ENCODE measurements at places on chromosomes 2 and 18. TPM values are rescaled to one million over a fixed set of nuclear protein-coding genes. Genes with fewer than 3 reads are reported as not detected.

DNA sequence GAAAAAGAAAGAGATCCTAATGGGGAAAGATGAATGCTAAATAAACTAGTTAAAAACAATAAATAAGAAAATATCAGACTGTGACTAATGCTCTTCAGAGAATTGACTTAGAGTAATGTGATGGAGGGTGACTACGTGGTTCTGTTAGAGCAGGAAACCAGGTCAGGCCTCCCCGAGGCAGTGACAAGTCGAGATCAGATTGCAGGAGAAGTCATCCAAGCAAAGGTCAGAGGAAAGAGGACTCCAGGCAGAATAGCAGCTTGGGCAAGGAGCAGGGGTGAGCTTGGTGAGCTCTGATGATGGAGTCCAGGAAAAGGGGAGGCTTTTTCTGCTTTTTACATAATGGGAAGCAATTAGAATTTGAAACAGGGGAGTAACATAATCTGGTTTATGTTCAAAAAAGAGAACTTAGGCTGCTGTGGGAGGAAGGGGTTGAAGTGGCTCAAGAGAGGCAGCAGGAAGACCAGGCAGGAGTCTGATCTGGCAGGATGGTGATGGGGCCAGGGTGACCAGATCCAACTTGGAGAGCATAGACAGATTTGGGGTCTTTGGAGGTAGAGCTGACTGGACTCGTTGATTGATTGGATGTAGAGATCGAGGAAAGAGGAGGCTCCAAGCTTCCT, 27.3 kb upstream of the ITGB6 start:
- no peak for DNase-seq

REG3A gene
- total RNA-seq = not detected

PDE6D gene
- total RNA-seq = 17.5 TPM

- DNase-seq = no peak
Observed at GRCh38 chr18:77108001-77108692, 24.4 kb downstream of the MBP start.

DNA sequence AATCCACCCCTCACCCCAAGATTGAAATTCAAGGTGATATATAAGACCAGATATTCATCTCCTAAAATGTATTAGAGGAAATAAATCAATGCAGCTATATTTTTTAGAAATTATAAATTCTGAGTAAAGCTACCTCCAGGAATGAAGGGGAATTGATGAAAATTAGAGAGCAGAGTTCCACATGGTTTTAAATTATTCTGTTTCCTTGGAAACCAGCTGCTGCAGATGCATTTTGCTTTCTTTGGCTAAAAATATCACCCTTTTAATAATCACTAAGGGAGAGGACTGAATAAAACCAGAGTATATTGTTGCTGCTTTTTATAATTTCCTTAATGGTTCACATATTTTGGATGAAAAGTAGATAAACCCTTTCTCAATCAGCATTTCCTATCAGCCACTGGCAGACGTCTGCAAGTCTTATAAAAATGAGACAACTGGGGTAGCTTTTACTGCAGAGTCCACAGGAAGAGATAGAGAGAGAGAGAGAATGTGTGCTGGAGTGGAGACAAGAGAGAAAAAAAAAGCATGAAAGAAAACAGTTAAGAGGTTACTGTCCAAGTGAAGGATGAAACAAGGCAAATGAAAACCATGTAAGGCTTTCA, 2.0 kb downstream of the CSRNP3 start:
- no peak for DNase-seq

DNA sequence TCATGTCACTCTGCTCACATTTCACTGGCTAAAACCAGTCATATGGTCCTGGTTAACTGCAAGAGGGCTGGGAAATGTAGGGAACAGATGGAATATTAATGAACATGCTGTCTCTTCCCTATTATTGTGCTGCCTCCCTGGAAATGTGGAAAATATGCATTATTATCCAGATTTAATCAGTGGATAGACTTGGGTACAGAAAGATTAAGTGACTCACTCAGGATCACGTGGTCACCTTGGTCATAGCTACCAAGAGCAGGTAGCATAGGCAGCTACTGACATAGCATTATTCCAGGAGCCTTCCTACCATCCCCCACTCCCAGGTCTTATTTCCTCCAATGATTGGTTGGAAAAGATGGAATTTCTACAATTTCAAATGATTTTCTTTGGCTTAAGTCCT, 141.1 kb downstream of the HRH4 start:
- no peak for DNase-seq

SSB gene
- total RNA-seq = 57.2 TPM

DNA sequence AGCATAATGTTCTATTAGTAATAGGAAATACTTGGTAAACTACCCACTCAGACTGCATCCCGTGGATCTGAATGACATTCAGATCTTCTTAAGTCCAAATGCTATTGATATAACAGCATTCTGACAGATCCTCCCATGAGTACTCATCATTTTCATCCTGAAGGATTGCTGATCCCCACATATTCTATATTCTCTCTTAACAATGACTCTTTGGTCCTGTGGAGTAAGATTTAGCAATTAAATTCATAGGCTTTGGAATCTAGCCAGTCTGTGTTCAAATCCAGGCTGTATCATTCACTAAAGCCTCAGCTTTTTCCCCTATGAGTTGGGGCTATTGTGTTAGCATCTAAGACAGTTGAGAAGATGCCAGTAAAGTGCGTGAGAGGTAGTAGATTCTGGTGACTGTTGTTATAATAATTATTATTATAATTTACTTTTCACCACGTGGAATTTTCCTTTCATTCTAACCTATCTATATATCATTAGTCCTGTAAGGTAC, 591.3 kb upstream of the SYT4 start:
- DNase-seq = no peak

- DNase-seq = no peak
Observed at GRCh38 chr2:198717451-198717850, 740.3 kb downstream of the SATB2 start.

SRD5A2 gene
- not detected for total RNA-seq

- DNase-seq = no peak
Observed at GRCh38 chr2:88560619-88561307, 66.5 kb downstream of the EIF2AK3 start.

- no peak for DNase-seq
Observed at GRCh38 chr2:110772383-110772755, 40.0 kb downstream of the ACOXL start.

GRCh38 chr2:54083445-54083844, 32.0 kb upstream of the ACYP2 start:
- DNase-seq = no peak

INPP5D gene
- 4.6 TPM for total RNA-seq

CYP27A1 gene
- 6.5 TPM for total RNA-seq

DNA sequence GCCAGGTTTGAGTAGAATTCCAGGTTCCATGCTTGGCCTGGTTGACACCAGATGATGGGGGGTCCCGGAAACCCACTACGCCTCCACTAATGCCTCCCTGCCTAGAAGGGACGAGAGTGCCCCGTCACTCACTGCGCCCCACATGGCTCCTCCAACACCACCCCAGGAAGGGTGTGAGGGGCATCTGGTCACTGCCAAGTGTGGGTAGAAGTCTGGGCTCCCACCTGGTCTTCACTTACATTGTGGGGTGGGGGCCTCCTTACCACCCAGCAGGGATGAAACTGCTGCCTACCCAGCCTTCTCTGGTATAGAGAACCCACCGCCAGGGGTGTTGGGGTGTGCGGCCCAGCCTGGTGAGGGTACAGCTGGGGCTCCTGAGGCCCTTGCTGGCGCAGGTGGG, 65.2 kb upstream of the B3GNT7 start:
- no peak for DNase-seq

MAP4K4 gene
- total RNA-seq = 107 TPM

SERPINB4 gene
- not detected for total RNA-seq

- no peak for DNase-seq
Observed at GRCh38 chr2:134764164-134764563, 45.4 kb upstream of the TMEM163 start.

GRCh38 chr2:85183479-85183878, 50.3 kb downstream of the TCF7L1 start:
- DNase-seq = no peak

DSEL gene
- total RNA-seq = 2.5 TPM

NPC1 gene
- 13.4 TPM for total RNA-seq

GLI2 gene
- 1.7 TPM for total RNA-seq

- DNase-seq = no peak
Observed at GRCh38 chr2:199994371-199994770, 39.0 kb downstream of the MAIP1 start.

PID1 gene
- 10.9 TPM for total RNA-seq

GRCh38 chr2:174690026-174690425, 74.2 kb downstream of the CHRNA1 start:
- DNase-seq = no peak

DNA sequence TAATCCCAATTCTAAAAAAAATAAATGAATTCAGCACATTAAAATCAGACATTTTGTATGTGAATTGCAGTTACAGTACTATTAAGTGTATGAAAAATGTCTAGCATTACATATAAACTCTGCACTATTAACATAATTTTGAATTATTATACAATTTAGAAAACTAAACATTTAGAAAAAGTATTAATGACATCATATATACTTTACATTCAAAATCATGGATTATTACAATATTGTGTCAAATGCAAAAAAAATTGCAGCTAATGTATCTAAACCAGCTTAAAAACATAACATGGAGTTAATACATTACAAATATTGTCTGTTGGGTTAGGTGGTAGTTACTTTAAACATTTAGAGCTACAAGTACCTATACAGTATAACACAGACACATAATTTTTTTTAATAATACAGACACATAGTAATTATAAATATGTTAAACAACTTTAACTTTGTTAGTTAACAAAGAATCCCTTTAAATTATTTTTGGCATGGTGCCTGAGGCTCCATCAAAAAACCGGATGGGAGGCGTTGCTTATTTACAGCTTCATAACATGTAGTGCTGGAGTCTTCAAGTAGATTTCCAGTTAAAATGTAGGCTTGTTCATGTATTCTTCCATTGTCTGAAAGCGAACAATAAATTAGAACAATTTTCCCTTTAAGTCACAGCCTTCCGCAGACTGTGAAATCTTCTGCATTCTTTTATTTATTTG, 79.1 kb downstream of the AP1S3 start:
- DNase-seq = no peak

DNA sequence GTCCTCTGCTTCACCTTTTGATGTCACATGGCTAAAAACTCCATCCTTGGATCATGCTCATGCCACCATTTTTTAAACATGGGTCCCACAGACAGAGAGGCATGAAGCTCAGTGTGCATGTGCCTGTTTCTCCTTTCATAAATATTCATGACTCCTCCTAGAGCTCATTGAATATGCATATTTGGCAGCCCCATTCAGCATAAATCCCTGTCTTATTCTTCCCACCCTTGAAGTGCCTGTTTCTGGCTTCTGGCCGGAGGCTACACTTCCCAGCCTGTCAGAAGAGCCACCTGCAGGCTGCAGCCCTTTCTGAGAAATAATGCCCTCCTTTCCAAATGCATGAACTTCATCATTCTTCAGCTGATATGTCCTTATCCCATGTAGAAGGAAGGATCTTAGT, 109.7 kb downstream of the LDLRAD4 start:
- no peak for DNase-seq

ACTG2 gene
- total RNA-seq = 2.2 TPM

GRCh38 chr2:26349690-26350089, 3.1 kb upstream of the ADGRF3 start:
- DNase-seq = no peak

DNA sequence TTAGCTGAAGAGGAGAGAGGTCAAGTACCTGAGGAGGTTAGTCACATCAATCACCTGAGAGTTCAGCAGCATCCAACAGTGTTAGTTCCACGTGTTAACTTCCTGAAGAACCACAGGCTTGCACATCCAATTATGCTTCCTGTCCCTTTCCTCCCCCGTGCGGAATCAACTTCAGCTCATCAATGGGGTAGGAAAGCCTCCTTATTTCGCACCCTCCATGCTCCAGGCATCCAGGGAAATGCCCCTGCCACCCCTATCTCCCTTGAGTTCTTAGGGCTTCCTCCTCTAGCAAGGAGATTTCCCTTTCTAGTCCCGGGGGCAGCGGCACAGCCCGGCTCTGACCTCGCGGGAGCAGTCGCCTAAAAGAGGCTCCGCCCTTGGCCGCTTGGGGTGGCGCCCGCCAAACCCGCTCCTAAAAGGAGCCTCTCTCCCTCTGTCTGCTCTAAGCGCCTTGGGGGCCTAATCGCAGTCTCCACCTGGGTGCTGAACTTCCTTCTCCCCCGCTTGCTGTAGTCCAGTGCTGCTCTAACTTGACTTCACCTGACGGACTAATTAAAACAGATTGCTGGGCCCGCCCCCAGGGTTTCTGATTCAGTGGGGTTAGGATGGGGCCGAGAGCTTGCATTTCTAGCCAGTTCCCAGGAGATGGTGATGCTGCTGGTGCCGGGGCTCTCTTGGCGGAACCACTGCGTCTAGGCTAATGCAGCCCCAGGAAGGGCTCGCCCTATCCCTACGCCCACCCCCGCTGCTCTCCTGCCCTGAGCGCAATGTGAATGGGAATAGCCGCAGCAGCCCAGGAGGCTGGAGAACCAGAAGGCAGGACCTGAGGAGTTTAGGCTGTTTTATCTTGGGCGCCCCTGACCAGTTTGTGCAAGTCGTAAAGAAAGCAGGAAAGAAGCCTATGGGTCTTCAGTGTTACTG, 3.4 kb upstream of the TET3 start:
- DNase-seq = no peak

LIPG gene
- not detected for total RNA-seq

DNA sequence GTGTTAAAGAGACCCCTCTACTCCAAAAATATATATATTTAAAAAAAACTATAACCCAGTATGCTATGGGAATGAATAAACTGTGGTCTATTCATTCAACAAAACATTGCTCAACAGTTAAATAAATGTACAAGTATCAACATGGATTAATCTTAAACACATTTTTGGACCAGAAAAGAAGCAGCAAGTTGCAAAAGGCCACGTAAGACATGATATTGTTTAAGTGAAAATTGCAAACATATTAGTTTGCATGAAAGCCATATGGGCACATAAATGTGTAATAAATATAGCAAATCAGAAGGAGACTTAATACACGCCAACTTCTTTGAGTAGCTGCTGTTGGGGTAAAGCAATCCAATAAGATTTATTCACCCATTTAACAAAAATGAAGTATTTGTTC, 321.5 kb downstream of the FBXO15 start:
- DNase-seq = no peak

KCNG3 gene
- not detected for total RNA-seq

GRCh38 chr2:8216397-8216796, 465.5 kb upstream of the ID2 start:
- no peak for DNase-seq

PAIP2B gene
- total RNA-seq = 45.9 TPM

LYG1 gene
- total RNA-seq = not detected

- DNase-seq = no peak
Observed at GRCh38 chr18:64331419-64331818, 182.5 kb upstream of the LINC00305 start.

TMEM169 gene
- total RNA-seq = 0.23 TPM

DNA sequence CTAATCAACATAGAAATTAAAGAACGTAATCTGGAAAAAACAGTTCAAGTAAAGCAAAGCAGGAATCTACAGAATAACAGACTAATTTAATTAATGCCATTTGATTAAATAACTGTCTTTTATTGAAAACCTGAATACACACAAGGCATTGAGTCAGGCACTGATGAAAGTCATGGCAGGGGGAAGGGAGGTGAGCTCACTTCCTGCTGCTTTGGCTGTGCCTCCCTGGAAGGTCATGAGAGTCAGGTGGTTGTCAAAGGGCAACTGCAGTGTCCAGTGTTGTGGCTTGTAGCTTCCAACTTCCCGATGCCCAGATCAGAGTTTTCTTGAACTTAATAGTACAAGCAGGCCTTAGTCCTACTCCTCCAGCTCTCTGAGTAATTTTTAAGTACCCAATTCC, 180.9 kb downstream of the PID1 start:
- DNase-seq = no peak

STPG4 gene
- not detected for total RNA-seq

Data from heart right ventricle (tissue), 16 donors.